ENCODE measurements at places on chromosomes 4 and X.
A peak's percentile ranks its signal among the peaks of the same experiment; 100 is the strongest.

GRCh38 chr4:29467044-29467717 is 1253.0 kb upstream of the PCDH7 start:
- DNase-seq, result no peak

DNA sequence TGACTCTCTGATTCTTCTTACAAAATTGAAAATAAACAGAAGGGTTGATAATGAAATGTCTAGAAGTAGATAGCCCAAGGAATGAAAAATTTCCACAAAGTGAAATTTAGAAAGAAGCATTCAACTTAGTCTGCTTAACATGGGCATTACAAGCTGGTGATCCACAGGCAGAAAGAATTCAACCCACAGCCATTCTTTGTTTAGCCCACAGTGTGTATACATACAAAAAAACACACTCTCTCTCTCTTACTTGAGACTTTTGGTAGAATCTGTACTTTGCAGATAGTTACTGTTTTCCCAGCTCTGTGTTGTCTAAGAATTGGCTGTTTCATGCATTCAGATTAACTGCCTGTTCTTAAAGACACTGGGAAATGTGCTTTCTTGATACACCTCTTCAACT is 159.8 kb downstream of the SLC4A4 start:
- no peak for DNase-seq

GRCh38 chr4:75741027-75741426 is 16.6 kb downstream of the USO1 start:
- no peak for DNase-seq

- no peak for DNase-seq
Observed at GRCh38 chr4:75907966-75908365, 5.7 kb upstream of the PPEF2 start.

DNA sequence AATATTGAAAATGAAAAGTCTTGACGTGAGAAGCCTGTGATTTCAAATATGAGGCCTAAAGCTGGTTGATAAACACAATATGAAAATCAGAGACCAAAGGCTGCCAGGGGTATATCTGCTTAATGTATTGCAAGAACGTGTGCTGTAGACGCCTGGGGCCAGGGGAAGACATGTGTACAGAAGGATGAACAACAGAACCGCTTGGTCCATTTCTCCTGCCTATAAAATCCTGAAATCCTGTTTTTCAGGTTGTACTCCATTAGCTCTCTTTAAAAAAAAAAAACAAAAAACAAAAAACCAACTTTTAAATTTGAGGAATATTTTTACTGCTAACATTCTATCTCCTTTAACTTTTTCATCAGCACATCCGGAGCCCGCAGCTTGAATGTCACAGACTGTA is 109.2 kb downstream of the STOX2 start:
- no peak for DNase-seq

GRCh38 chr4:156193106-156193505 is 239.4 kb upstream of the CTSO start:
- DNase-seq, result no peak

- DNase-seq, result no peak
Observed at GRCh38 chr4:127555106-127555505, 77.7 kb upstream of the INTU start.

DNA sequence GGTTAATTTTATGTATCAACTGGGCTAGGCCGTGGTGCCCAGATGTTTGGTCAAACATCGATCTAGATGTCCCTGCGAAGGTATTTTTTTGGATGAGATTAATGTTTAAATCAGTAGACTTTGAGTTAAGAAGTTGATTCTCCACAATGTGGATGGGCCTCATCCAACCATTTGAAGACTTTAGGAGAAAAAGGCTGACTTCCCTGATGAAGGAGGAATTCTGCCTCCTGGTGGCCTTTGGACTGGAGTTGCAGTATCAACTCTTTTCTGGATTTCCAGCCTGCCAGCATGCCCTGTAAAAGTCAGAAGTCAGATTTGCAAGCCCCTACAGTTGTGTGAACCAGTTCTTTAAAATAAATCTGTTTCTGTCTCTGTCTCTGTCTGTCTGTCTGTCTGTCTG is 91.4 kb downstream of the STK32B start:
- DNase-seq, result peak; percentile 39

- DNase-seq, result no peak
Observed at GRCh38 chr4:109169170-109169569, 133.3 kb downstream of the COL25A1 start.

DNA sequence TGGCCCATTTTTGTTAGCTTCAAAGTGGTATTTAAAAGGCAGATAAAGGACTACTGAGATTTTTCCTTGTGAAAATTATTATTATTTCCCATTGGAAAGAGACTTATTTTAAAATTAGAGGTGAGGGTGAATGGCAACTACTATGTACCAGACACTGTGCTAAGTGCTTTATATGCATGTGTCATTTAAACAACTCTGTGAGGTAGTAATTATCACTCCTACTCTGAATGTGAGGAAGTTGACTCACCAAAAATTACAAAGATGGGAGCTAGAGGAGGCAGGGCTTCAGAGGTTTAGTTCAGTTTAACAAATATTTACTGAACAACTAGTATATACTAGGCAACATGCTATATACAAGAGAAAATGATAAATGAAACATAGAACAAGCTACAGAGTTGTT is 78.2 kb downstream of the MSL3 start:
- DNase-seq, result no peak

GRCh38 chr4:89625599-89626293 is 211.2 kb downstream of the SNCA start:
- DNase-seq, result no peak

Measured in T47D (cell line).